NCI-H1930 (cell line): ENCODE measurements at places on chromosomes 11 and 22.

DNA sequence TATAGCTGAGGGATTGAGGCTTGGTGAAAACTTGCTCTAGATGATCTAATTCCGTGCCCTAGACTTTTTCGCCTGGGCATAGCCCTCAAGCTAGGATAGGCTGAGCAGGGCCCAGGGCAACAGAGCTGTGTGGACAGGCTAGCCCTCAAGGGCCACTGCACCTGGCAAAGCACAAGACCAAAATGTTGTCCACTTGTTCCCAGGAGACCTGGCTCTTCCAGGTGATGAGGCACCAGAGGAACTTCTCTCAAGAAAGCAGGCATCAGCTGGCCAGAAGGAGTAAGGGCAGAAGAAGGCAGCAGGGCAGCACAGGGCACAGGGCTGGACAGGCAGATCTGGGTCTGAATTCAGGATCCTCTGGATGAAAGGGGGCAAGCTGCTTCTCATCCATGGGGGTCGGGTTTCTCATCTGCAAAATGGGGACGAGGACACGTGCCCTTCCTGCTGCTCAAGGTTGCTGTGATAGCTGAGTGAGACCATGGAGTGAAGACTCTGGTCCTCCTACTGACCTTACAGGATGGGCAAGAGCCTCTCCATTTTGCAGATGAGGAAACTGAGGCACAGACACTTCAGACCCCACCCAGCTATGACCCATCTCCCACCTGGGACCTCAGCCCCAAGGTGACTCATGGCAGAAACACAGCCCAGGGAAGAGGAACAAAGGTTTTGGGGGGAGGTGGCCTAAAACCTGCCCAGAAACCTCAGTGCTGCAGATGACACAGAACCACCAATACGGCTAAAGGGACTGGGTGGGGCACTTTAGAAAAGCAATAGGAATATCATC is 42.2 kb upstream of the PRDM11 start:
- DNase-seq: no peak

GRCh38 chr11:34755671-34756070 is 134.8 kb downstream of the EHF start:
- no peak for DNase-seq

GRCh38 chr11:32817181-32817851 is 12.4 kb upstream of the PRRG4 start:
- DNase-seq: no peak

GRCh38 chr11:107272561-107272960 is 185.1 kb downstream of the CWF19L2 start:
- no peak for DNase-seq

DNA sequence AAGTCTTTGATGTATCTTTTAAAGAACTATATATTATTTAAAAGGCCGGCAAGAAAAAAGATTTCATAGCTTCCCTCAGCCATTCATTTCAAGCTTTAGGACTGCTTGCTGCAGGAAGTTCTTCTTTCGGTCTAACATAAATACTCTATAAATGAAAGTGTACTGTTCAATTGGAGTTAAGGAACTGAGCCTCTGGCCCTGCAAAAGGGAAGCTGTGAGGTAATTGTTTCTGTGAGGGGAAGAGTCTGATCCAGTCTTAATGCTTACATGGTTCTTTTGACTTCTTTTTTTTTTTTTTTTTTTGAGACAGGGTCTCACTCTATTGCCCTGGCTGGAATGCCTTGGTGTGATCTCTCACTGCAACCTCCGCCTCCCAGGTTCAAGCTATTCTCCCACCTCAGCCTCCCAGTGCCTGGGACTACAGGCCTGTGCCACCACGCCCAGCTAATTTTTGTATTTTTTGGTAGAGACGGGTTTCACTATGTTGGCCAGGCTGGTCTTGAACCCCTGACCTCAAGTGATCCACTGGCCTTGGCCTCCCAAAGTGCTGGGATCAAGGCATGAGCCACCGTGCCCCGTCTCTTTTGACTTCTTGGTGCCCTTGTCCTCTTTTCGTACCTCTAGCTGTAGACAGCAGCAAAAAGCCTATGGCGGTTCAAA is 4.7 kb upstream of the TRIM29 start:
- DNase-seq: no peak

GRCh38 chr22:20636075-20636812 is 128.8 kb downstream of the MED15 start:
- DNase-seq: no peak

- no peak for DNase-seq
Observed at GRCh38 chr11:73797457-73797856, 9.8 kb downstream of the MRPL48 start.

DNA sequence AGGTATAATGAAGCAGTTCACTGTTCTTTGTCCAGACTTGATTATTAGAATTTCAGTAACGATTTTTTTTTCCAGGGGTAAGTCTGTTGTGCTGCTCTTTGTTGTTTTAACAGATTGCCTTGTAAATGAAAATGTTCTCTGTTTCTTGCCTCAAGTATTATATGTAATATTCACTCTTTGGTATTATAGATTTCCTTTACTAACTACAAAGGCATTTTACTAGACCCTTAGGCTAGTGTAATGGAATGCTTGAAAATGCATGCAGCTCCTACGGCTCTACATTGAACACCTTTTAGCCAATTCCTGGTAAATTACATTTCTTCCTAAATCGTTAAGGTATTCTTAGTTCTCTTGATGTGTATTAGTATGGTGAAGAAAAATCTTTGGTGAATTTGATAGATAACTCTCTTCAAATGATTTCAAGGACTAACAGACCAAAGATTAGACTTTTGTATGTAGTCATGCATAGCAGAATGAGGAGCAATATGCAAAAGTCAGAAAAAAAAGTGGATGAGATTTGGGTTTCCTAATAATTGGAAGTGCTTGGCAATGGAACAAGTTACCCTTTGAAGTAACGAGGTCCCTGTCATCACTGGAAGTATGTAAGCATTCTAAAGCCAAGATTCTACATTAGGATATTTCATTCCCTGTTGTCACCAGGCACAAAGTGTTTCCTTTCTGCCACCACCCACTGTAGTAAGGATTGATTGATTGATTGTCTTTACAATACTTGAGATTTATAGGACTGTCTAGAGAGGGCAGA is 113.1 kb downstream of the DBX1 start:
- DNase-seq: no peak

DNA sequence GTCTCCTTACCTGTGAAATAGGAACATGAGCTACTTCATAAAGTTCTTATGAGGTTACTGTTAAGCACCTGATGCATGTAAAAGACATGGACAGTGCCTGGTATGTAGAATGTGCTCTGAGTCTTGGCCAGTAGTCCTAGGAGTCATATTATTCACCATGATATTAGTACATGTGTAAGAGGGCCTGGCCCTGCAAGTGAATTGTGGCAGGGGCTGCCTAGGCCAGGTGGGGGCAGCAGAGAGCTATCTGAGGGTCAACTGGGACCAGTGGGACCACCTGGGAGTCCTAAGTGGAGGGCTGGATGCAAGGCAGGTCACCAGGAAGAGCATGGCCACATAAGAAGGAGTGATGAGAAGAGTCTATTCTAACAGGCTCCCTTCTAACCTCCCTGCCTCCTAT is 529.5 kb downstream of the SOX6 start:
- DNase-seq: no peak

DNA sequence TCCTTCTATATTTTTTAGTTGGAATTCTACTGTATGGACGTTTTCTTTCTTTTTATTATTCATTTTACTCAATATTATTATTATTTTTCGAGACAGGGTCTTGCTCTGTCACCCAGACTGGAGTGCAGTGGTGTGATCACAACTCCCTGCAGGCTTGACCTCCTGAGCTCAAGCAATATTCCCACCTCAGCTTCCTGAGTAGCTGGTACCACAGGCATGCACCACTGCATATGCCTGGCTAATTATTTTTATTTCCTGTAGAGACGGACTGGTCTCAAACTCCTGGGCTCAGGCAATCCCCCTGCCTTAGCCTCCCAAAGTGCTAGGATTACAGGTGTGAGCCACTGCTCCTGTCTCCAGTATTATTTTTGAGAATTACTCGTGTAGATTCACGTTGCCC is 34.0 kb upstream of the CCDC134 start:
- no peak for DNase-seq

DNA sequence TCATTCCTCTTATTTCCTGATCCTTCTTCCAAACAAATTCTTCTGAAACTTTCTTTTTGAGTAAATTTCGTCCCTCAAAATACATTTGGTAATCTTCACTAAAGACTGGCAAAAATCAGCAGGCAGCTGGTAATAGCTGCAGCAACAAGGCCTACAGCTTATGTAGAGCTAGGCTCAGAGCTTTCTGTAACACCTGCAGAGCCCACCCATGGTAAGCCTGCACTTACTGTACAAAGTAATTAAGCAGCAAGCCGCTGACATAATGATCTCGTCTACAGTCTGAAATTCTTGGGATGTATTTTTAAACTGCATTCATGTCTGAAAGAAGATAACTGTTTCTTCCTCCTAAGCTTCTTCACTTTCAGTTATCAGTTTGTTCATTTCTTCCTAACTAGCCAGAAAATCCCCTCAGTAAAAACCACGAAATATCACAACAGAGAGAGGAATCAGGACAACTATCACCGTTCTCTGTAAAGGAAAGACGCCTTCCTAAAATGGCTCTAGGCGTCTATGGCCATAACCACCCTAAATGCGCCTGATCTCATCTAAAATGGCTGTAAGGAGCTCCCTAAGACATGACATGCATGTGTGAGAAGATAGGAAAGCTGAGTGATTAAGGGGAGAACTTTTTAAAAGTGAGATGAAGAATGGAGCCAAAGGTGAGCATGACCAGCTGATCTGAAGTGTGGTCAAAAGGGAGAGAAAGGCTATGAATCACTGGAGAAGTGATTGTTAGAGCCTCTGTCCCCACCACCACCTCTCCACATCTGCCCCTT is 56.2 kb downstream of the DENND5A start:
- no peak for DNase-seq

DNA sequence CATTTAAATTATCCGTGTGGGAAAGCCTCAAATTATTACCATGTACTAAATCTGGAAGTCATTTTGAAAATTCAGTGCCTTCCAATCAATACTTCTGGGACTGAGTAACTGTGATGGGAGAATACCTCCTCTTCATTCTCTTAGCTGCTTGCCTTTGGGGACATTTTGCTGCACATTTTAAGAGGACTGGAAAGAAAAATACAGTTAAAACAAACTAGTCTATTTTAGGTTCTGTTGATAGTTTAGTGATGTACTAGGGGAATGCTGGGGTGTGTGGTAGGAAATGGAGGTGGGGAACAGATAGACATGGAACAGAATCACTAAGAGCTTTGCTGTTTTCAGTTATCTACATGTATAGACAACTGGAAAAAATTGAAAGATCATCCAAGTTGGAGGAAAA is 65.7 kb upstream of the APOA1 start:
- no peak for DNase-seq

DNA sequence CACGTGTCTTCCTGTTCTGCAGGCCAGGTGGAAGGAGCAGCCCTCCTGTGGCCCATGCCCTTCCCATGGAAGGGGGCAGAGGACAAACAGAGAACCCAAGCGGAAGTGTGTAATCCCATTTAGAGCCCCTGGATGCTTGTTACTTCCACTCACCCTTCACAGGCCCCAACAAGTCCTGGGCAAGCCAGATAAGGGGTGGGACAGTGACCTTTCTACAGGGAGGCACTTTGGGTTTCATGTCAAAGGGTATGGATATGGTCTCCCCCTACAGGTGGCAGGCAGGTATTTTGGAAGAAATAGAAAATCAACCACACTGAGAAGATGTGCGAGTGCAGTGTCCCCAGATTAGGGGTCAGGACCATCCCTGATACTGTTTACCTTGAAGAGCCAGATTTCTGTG is 11.4 kb downstream of the MPEG1 start:
- no peak for DNase-seq

DNA sequence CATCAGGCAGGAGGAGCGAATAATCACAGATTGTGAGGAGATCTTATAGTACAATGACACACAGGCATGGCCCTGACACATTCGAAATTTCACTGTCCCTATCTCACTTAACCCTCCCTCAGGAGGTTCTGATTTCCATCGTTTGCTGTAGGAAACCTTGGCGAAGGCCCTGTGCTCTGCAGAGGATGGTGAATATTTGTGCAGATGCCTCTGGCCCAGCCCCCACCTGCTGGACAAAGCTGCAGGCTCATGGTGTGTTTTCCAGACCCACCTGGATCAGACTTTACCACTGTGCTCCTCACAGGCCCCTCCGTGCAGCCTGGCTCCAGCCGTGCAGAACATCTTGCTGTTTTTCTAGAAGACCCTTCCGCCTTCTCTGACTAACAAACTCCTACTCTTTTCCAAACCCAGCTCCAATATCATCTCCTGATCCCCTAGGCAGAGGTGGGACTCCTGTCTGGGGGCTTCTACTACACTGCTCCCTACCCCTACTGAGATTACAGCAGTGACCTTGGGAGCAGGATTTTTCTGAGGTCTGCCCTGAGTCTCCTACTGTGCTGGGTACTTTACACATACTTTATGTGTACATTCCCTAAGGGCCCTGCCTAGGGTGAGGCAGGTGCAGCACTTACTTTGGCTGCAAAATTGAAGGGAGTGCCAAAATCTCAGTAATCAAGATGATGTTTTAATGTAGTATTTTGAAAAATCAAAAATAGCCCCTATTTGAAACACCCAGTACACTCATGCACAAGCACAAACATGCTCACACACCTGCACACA is 412.7 kb downstream of the SOX6 start:
- DNase-seq: no peak

- no peak for DNase-seq
Observed at GRCh38 chr11:1531449-1532013, 40.5 kb downstream of the DUSP8 start.

DNA sequence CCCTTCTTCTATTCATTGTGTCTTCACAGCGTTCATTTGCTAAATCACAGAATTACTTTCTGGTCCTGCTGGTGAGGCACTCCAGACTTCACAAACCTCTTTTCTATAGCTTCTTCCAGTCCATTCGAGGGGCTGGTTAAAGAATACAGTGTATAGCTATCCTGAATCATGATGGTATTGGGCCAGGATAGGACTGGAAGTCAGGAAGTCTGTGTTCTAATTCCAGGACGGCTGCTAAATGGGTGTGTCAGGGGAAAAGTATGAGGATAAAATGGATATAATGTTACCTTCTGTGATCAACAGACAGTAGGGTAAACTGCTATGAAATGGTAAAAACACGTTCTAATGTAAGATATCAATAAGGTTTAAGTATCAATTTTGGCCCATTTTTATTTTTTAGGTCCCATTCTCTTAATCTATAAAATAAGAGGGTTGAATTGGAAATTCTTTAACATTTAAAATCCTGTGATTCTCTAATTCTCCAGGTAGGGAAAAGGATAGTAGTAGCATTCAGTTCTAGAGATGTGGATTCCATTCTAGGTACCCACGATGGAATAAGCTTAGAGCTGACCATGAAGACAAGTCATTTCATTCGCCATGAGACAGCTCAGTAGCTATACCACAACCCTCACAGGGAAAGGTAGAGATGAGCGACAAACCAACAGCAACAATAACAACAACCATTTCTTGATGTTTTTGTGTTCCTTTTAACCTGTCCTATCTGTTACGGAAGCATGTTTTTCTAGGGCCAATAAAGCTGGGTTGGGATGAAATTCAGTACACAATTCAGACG is 96.1 kb downstream of the SLC1A2 start:
- DNase-seq: no peak

GRCh38 chr11:86719781-86720463 is 47.5 kb upstream of the ME3 start:
- DNase-seq: no peak

GRCh38 chr11:120663142-120663541 is 151.6 kb downstream of the GRIK4 start:
- DNase-seq: no peak
